ENCODE measurements at places on chromosomes 1 and 21.

DNA sequence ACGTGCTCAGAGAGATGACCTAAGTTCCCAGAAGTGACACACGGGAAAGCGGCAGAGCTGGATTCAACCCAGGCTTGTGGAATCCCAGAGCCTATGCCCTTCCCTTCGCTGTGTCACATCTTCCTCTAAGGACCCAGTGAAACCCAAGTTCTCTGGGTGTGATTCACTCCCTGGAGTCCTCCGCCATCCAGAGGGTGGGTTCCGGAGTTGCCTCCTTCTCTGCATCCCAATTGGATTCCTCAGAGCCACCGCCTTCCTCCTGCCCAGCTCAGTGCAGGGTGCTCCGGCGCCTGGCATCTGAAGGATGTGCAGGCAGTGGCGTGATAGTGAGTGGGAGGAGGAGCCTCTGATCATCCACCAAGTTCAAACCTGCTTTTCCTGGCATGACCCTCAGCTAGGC is 20.7 kb upstream of the RCC2 start:
- DNase-seq = no peak

- DNase-seq = no peak
These were observed 34.1 kb downstream of the OR2G3 start for GRCh38 chr1:247639381-247639981.

- no peak for DNase-seq
These were observed 664 bp downstream of the FAM89A start for GRCh38 chr1:231039161-231040018.

- no peak for DNase-seq
These were observed 166.6 kb upstream of the COL11A1 start for GRCh38 chr1:103274886-103275285.

GRCh38 chr1:78040484-78041089 is 5.2 kb upstream of the GIPC2 start:
- DNase-seq = no peak

DNA sequence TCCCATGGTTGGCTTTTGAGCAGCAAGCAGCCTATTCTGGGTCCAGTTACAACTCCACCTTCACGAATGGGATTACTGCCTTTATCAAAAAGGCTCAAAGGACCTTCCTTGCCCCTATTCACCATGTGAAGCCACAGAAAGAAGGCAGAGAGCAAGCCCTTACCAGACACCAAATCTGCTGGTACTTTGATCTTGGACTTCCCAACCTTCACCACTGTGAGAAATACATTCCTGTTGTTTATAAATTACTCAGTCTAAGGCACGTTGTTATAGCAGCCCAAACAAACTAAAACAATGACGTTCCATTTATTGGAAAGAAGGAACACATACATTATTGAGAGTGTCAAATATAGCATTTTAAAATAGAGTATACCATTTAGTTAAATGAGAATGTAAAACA is 1557.9 kb downstream of the PLA2G4A start:
- no peak for DNase-seq

GRCh38 chr1:157197906-157198435 is 59.8 kb upstream of the ETV3 start:
- no peak for DNase-seq

DNA sequence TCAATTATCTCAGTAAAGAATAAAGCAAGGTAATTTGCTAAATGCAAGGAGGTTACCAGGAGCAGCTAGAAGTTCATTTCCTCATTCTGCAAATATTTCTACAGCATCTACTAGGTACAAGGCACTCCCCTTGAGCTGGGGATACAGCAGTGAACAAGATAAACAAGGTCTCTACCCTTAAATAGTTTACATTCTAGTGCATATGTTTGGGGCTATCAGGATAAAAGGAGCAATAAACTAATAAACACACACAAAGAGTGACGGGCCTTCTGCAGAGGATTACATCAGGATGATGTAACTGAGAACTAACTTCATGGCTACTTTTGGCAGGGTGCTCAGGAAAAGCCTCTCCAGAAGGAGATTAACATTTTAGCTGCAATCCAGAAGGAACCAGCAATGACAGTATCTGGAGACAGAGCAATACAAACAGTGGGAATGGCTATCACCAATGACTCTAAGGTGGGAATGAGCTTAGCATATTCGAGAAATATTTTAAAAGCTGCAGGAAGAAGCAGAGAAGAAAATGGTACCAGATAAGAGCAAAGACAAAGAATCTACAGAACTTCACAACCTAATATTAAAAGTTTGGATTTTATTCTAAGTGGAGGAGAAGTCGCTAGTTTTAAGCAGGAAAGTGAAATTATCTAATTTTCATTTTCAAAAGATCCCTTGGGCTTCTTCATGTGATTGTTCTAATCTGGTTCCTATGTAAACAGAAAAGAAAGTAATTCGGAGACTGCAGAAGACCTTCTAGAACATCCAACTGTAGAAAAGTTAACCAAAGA is 25.8 kb downstream of the TP53BP2 start:
- DNase-seq = no peak

DNA sequence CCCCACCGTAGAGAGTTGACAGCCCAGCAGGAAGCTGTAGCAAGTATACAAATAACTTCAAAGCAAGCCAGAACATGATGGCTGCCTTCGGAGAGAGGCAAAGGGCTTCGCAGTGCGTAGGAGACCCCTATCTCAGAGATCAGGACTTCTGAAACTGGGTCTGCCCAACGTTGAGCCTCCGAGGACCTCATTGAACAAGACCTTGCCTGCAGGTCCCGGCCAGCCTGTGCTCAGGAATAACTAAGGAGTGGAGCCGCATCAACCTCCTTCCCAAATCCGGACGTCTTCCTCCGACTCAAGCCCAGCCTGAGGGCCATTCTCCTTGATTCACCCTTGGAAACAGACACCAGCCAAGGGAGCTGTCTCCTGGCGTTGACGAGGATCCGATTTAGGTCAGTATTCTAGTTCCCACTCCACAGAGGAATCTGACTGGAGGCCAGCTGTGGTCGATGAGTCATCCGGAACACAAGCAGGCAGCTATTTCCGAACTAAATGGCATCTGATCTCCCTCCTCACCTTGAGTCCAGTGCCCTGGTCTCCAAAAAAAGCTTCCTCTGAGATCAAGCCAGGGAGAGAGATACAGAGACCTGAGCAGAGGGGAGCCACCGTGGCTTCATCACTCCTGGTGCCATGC is 166.5 kb upstream of the COA6 start:
- DNase-seq = peak; percentile 81

DNA sequence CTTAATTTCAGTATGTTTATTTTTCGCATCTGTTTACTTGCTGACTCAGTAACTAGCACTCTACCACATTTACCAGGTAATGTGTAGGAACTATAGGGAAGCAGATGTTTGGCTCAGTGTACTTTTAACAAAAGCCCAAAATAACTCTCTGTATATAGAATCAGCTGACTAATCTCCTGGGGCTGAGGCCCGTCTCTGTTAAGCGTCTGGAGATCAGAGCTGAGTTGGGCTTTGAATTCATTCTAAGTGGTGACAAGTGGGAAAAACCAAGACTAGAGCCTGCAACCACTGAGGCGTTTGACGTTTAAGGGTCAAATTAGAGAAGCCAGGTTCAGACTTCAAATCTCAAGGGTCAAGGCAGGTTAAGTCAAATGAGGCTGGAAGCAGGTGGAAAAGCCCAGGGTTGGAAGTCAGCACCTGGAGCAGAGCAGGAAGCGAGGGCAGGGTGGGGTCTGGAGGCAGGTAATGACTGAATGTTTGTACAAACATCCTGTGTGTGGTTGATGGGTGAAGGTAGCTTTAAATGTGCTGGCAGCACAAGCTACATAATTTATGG is 56.8 kb upstream of the LYST start:
- DNase-seq = no peak

- no peak for DNase-seq
These were observed 130.7 kb upstream of the BMP8A start for GRCh38 chr1:39360731-39361130.

DNA sequence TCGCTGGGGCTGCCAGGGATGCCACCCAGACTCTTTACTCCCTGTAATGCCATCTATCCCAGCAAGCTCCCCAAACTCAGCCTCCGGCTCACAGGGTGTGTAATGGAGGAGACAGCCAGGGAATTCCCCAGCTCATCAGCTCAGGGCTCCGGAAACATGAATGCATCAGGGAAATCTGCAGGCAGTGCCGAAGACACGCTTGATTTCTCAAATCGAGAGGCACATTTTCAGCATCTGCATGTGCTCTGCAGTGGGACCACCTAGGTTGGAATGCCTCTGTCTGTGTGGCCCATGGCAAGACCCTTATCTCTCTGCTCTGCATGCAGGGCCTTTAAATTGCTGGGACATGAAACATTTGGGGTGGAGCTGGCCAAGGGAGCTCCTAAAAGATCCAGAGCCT is 170.1 kb downstream of the TRABD2B start:
- no peak for DNase-seq

GRCh38 chr1:91872000-91872399 is 14.0 kb downstream of the TGFBR3 start:
- no peak for DNase-seq

DNA sequence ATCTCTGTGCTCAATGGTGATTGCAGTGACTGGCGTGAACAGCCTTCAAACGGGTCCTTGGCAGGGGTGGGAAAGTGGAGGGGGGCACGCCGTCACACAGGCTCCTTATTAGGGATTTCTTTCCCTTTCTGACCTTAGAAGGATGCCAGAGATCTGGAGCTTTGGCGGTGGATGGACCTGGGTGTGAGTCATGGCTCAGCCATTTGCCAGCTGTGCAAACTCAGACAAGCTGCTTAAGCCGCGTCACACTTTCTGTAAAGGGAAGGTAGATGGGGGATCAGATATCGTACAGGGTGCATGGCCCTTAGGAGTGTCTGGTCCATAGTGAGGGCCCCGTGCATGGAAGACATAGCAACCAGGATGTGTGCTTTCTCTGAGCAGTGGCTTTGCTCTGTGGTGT is 48.3 kb upstream of the C1orf174 start:
- no peak for DNase-seq

DNA sequence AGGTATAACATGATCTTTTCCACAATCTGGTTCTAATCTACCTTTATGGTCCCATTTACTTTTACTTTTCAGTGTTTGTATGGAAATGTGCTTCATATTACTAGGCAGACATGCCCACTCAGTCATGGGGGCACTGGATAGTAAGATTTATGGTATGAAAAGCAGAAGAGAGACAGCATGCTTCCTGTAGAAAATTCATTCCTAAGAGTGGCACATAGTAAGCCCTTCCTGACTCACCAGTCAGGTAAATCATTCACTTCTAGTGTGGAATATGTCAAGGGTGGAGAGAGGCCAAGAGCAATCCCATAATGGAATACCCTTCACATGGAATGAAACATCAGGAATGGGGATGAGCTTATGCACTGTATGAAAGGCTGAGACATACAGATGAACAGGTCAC is 49.5 kb upstream of the BCL10 start:
- no peak for DNase-seq

DNA sequence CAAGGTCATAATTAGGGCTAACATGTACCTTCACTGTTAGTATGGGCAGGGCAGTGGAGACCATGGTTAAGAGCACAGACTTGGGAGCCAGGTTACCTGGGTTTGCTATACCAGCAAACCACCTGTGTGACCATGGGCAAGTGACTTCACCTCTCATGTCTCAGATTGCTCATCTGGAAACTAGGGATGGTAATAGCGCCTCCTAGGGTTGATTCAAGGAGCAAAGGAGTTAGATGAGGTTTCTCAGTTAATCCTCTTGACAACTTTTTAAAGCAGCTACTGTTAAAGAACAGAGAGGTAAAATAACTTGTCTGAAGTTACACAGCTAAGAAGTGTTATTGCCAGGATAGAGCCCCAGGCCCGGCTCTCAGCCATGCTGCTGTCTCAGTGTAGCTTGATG is 790 bp upstream of the MATN1 start:
- DNase-seq = no peak

GRCh38 chr1:229068270-229068987 is 202.5 kb upstream of the RAB4A start:
- DNase-seq = no peak

DNA sequence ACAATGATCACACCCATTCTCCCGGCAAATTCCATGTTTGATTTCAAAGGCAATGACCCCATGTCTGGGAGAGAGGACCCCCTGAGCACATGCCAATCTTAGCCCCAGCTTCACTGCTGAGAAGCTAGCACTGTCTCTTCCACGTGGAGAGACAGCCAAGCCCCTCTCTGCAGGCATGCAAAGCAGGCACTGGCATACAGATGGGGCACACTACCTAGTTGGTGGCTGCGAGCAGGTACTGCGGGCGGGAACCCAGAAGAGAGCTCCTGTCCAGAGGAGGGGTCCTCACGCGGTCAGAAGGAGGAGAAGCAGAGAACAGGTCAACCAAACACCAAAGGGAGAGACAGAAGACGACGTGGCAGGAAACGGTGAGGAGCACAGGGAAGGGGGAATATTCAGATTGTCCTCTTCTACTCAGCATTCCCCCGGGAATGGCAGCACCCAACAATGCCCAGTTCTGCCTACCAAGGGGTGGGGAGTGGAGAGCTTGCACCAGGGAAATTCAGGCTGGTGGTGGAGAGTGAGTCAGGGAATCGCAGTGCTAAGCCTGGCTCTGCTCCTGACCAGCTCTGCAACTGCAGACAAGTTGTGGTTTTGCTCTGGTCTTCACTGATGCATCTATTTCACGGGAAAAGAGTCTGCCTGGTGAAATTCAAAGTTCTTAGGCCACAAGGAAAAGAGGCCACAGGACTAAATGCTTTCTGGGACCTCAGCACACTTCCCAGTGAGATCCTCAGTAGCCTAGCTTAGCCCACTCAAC is 48.1 kb upstream of the GOLT1A start:
- no peak for DNase-seq

DNA sequence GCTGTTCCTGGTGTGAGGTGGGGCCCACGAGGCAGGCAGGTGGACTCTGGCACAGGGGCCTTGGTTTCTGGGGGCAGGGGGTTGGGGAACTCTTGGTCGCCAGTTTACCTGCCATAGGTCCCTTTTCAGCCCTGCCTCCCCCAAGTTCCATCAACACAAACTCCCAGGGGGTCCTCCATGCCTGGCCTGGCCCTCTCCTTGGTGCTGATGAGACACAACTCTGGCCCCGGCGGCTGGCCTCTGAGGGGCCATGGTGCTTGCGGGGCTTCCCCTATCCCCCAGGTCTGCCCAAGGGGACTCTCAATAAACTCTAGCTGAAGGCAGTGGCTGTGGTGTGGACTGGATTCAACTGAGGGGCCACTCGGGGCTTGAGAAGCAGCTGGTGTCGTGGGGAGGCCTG is 16.0 kb downstream of the HTR6 start:
- no peak for DNase-seq

All from HCT116 (cell line).